ENCODE measurements at places on chromosomes 11 and 22. TPM values are rescaled to one million over a fixed set of nuclear protein-coding genes. Genes with fewer than 3 reads are reported as not detected.

FDXACB1 gene
- not detected for total RNA-seq

GRCh38 chr11:92211576-92212167 is 12.9 kb upstream of the FAT3 start:
- DNase-seq = no peak

DNA sequence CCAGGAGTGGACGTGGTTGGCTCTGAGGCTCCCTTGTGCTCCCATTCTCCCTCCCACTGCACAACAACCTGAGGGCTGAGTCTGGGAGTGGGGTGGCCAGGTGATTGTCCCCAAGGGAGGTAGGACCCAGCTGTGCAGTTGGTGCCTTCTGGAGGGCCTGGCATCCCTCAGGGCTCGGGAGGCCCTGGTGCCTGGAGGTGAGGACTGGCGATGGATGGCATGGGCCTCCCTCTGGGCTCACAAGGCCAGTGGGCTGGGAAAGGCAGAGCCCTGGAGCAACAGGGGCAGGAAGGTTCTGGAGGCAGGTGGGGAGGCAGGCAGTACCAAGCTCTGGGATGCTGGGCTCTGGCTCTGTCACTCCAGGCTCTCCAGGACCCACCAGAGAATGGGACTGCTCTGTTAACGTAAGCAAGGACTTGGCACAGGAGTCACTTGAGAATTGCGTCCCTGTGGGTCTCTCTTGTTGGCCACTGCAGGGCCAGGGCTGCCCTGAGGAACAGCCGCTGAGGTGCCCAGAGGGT is 114.2 kb downstream of the KCNQ1OT1 start:
- peak; percentile 0 for DNase-seq

DNA sequence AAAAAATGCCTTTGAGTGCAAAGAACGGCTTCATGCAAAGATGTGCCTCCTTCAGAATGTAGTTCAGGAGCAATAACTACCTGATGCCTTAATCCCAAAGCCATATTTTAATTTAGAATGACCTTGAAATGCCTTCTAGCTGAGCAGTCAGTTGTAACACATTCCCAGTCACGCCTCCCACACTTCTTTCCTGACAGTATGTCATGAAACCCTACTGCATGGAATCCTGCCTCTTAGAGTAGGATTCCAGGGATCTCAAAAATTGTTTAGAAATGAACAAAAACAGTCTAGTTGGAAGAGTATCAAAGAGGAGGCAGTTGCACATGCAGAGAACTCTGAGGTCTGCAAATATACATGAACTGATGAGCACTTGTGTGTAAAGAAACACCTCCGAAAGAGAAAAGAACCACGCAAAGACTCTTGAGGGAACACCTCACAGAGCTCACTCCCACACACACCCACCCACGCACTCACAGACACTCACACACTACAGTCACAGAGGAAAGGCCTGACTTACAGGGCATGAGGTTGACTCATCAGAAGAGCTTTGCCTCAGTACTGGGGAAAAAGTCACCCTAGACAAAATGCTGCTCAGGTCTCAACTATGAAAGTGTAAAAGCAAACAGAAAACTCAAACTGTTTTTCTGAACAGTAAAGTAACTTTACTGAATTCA is 77.4 kb downstream of the GGTLC2 start:
- peak; percentile 23 for DNase-seq

DNA sequence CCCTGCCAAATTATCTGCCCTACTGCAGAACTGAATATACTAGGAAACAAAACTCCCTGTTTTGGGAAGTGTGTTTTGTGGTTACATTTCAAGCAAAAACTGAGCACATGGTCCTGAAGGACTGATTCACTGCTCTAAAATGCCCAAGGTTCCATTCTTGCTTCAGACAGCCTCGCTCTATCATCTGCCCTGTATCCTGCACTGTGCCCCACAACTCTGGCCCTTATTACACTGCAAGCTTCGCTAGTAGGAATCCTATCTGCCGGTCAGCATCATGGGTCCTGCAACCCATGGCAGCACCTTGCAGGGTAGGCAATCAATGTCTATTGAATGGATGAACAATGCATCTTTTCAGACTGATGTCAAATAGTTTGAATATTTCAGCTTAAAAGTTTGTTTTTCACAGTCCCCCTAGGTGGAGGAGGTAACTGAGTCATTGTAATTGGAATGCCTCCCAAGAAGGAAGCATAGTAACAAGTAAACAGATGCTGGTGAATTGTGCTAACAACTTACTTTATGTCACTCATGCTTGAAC is 21.3 kb downstream of the LAYN start:
- no peak for DNase-seq

DNA sequence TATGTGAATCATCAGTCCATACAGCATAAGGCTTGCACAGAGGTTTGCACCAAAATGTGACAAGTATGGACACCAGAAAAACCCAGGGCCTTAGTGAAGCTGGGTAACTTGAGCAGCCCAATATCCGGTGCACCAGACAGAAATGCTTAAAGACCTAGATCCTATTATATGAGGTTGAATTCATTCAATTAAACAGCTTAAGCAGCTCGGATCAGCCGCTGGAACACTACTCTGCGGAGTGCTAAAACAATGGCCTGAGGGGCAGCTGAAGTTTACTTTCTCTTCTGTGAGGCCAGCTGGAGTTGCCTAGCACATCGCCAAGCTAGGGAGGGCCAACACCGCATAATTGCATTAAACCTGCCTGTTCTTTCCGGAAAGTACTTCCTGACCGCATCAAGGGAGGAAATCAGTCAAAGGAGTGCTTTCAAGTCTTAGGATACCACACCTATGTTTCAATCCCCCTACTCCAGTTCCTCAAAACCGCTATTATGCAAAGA is 17.0 kb upstream of the FAM181B start:
- no peak for DNase-seq
